ENCODE measurements at places on chromosomes 2 and 18.

DNA sequence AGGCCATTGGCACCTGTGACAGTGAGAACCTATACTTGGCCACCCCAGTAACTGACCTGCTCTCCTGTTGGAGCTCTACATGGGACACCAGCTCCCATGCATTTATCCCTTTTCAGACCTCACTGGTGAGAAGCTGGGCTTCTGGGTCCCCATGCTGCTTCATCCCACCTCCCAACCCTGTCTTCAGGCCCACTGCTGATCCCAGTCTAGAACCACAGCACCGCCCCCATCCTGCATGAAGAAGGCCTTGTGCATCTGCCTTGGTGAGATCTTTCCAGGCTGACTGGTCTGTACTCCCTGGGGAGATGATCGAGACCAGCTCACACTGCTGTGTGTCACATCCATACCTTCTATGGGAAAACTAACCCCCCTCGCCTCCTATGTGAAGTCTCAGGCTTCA lies 22.7 kb downstream of the TTC32 start:
- DNase-seq: no peak

DNA sequence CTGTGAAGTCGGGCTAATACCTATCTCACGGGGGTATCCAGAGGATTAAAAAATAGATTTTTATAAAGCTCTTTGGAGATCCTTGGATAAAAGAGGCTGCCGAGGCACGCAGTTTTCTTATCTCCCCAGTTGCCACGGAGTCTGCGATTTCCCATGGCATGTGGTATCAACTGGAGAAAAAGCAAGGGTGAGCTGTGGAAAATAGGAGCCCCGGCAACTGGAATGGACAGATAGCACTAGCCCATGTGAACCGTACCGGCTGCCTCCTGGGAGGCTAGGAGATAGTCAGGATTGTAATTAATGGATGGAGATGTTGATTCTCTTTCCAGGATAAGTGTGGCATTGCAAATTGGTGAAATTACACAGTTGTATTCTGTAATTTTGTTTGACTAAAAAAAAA lies 407.6 kb upstream of the KCNH7 start:
- DNase-seq: no peak

GRCh38 chr2:168912901-168913369 lies 11.8 kb downstream of the G6PC2 start:
- DNase-seq: no peak

DNA sequence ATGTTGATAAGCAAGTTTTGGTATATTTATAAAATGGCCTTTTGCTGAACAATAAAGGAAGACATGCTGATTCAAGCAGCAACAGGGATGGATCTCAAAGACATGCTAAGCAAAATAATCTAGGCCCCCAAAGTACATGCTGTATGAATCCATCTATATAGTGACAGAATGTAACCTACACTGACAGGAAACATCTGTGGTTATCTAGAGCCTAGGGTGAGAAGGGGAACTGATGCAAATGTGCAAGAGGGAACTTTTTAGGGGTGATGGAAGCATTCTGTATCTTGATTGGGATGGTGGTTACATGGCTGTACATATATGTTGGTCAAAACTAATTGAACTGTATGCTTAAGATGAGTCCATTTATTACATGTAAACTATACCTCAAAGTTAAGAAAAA lies 24.2 kb downstream of the CNRIP1 start:
- no peak for DNase-seq

- no peak for DNase-seq
These were observed 146.2 kb downstream of the LDLRAD4 start for GRCh38 chr18:13364721-13365205.

GRCh38 chr2:31129375-31130171 lies 8.7 kb downstream of the GALNT14 start:
- no peak for DNase-seq

GRCh38 chr18:48875942-48876511 lies 74.7 kb downstream of the SMAD7 start:
- no peak for DNase-seq

DNA sequence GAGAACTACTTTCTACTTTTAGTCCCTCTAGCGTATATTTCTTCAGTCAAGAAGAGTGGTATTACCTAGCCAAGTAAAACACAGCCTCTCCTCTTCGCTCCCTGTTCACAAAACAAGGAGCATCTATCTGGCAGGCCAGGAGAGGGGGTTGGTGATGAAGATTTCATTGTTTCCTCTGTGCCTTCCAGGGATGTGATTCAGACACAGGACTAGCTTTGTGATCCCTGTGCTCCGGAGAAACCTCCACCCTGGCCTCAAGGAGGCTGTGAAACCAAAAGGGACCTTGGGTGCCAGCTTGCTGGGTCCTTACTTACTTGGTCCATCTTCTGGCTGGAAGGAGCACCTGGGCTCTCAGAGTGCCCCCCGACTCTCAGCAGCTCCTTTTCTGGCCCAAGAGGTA lies 5.7 kb downstream of the RHOB start:
- no peak for DNase-seq

DNA sequence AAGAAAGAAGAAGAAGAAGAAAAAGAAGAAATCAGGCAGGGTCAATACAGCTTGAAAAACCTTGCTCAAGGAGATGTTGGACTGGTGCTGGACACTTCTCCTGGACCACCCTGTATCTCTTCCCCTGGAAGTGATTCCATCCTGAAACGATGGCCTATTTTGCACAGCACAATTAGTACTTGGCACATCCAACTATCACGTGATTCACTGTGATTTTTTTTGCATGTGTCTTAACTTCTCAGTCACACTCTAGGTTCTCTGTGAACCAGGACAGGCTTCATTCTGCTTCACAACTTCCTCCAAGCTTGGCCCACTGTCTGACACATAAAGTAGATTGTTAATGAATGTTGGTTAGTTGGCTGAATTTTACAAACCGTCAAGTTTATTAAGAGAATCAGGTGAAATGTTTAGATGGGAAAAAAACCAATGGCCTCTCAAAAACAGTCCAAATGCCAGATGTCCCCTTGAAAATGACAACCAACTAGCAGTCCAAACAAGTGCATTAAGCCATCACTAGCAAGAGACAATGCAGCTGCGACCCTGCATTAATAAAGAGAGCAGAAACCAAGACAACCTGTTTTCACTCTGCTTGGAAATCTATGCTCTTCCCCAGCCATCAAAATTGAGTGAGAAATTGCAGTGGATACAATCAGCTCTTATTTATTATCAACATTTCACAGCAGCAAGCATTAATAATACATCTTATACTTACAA lies 300.0 kb upstream of the CHAC2 start:
- no peak for DNase-seq

GRCh38 chr2:142306131-142306530 lies 175.3 kb upstream of the LRP1B start:
- DNase-seq: no peak

- DNase-seq: no peak
These were observed 663.1 kb downstream of the XIRP2 start for GRCh38 chr2:167551416-167551815.

GRCh38 chr2:76862901-76863300 lies 659.3 kb downstream of the LRRTM4 start:
- no peak for DNase-seq

- DNase-seq: no peak
These were observed 253.1 kb upstream of the NXPH2 start for GRCh38 chr2:139033300-139033699.

DNA sequence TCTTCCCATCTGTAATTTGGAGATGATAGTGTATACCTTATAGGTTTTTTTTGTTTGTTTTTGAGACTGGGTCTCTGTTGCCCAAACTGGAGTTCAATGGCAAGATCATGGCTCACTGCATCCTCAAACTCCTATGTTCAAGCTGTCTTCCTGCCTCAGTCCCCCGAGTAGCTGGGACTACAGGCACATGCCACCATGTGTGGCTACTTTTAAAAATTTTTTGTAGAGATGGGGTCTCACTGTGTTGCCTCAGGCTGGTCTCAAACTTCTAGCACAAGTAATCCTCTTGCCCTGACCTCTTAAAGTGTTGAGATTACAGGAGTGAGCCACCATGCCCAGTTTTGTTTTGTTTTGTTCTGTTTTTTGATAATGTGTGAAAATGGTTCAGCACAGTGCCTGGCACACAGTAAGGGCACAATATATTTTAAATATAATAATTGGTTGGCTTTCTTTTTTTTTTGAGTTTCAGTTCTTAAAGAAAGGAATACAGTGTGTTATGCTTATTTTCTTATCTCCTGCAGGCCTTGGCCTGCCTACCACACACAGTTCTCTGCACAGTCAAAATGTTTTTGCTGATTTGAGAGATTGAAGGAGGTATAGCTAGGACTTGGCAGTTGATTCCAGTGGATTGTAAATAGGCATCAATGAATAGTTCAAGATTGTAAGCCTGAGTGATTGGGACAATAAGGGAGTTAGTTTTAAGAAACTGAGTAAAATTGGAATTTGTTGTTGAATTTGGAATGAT lies 6.1 kb downstream of the ACTR3 start:
- no peak for DNase-seq

- DNase-seq: no peak
These were observed 196.4 kb downstream of the AGAP1 start for GRCh38 chr2:235690082-235690808.

DNA sequence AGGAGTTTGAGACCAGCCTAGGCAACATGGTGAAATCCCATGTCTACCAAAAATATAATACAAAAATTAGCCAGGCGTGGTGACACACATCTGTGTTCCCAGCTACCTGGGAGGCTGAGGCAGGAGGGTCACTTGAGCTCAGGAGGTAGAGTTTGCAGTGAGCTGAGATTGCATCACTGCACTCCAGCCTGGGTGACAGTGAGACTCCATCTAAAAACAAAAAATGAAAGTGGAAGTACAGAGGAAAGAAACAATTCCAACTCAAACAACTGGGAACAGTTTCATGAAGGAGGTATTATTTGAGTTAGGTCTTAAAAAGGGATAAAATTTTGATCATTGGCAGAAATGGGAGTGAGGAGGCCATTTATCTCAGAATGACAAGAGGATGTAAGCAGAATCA lies 6.3 kb upstream of the RAB1A start:
- no peak for DNase-seq

DNA sequence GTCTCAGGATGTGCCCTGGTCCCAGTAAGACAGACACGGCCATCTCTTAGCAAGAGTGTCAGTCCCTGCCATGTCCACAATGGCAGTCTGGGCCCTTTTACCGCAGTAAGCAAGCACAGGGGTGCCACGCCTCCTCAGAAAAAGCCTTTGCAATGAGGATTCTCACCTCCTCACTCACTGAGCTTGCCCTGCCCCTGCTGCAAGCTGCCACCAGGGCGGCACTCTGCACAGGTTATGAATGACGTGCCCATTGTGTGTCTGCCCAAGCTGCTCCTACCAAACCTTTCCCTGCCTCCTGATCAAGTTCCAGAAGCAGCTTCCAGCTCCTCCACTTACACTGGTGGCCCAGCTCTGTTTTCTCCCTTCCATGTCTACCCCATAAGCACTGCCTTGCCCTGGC lies 23.3 kb downstream of the ERCC3 start:
- DNase-seq: no peak

GRCh38 chr2:62343636-62344337 lies 147.9 kb downstream of the B3GNT2 start:
- no peak for DNase-seq

GRCh38 chr2:59174536-59175243 lies 933.6 kb upstream of the FANCL start:
- no peak for DNase-seq

GRCh38 chr2:53842891-53843290 lies 16.9 kb downstream of the GPR75 start:
- DNase-seq: no peak

GRCh38 chr2:111986116-111986900 lies 68.8 kb upstream of the TMEM87B start:
- DNase-seq: no peak

Data from stimulated activated CD4-positive, alpha-beta T cell treated with anti-CD3 and anti-CD28 coated beads, Interleukin-2, amount 100 ng/mL, for 24 hours (primary cell).